ENCODE measurements at places on chromosomes 1 and 21.

- no peak for DNase-seq
These were observed 550 bp upstream of the SYT11 start for GRCh38 chr1:155858800-155859233.

DNA sequence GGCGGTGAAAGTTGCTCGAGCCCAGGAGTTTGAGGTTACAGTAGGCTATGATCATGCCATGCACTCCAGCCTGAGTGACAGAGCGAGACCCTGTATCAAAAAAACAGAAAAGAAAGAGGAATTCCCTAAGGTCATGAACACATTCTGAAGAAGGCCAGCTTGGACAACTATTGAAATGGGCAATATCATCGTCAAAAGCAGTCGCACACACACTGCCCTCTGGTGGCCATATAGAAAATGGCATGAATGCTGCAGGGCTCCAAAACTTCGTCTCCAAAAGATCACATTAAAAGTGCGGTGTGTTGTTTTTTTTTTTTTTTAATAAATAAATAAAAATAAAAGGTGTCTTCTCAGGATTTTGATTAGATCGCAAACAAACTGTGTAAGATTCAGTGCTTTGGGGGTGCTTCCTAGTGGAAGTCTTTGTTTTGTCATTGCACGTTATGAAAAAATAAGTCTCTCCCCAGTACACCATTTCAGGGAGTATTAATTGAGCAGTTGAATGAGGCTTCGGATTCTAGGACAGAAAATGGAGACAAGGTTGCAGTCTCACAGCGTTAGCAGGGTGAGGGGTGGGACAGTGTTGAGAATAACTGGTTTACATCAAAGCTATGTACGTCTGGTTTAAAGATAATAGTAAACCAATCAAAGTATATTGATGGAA is 87.5 kb upstream of the FMN2 start:
- no peak for DNase-seq

DNA sequence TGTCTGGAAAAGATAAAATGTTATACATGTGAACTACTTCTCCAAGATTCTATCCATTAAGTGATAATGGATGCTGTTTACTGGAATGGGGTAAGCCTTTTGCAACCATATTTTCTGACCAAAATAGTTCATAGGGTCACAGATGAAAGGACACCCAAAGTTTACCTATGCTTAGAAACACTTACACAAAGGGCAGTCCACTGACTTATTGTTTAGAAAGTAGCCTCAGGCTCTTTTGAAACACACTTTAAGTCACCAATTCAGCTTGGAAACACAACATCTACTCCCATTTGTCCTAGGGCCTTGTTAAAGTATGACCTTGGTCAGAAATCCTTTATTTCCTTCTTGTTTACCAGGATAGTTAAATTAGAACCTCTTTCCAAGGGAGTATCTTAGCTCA is 28.7 kb upstream of the VTCN1 start:
- no peak for DNase-seq

DNA sequence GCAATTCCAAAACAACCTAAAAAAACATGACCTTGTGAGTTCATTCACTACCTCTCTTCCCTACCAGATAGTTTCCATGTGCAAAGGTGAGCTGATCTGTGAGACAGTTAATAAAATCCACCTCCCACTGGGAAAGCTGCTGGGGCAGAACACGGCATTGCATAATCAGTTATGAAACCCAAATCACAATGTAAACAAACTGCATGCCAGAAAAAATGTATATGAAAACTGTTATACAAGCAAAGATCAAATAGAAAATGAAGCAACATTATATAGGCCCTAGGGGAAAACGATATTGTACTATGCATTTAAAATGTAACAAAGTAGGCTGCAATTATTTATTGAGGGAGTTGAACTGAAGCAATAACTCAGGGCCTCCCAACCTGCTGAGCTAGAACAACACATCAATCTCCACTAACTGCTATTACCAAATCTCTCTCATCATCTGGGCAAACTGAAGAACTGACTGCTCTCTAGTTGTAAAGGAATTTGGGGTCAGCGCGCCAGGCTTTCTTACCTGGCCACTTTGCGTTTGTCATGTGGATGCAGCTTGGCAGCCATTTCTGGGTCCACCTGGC is 31.0 kb downstream of the TRIT1 start:
- DNase-seq = no peak

DNA sequence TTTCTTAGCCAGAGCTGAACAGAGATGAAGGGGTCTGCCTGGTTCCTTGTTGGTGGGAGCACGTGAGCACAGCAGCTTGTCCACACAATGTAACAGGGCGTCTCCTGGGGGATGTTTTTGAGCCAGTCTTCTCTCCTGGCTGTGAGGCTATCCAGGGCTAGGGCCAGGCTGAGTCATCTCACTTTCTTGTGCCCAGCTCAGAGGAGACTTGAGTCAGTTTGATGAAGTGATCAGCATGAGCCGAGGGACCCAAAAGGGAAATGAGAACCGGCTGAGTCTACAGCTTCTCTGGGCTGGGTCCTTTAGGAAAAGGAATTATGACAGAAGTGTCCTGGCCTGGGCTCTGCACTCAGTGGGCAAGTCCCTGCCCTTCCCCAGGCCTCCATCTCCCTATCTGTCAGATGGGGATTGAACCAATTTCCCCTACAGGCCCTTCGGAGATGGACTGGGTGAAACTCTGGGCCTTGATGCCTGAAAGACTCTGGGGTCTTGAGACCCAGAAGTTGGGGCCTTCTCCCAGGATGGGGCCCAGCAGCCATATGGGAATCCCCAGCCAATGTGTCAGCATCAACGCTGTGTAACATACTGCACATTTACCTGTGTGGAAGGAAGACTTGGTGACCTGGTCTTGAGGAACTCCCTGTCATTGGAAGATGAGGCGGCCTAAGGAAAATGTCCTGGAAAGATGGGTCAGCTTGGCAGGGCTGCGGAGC is 36.6 kb downstream of the DMRTB1 start:
- no peak for DNase-seq

- no peak for DNase-seq
These were observed 9.5 kb upstream of the PDIK1L start for GRCh38 chr1:26102119-26102518.

DNA sequence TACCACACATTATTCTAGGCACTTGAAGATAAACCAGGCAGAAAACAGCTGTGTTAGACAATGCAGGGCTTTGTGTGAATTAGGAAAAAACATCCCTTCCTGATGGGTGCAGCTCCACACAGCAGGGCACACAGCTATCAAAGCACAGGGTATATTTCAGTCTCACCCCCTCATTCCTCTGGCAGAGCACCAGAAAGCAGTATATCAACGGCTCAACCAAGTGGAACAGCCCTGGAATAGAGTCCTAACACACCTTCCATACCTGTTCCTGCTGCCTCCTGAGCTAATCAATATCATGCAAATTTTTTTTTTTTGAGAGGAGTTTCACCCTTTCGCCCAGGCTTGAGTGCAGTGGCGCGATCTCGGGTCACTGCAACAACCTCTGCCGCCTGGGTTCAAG is 32.1 kb downstream of the LYST start:
- DNase-seq = no peak

- no peak for DNase-seq
These were observed 94.1 kb upstream of the LYST start for GRCh38 chr1:235960809-235961208.

GRCh38 chr1:23562137-23562876 is 3.0 kb upstream of the ID3 start:
- no peak for DNase-seq

DNA sequence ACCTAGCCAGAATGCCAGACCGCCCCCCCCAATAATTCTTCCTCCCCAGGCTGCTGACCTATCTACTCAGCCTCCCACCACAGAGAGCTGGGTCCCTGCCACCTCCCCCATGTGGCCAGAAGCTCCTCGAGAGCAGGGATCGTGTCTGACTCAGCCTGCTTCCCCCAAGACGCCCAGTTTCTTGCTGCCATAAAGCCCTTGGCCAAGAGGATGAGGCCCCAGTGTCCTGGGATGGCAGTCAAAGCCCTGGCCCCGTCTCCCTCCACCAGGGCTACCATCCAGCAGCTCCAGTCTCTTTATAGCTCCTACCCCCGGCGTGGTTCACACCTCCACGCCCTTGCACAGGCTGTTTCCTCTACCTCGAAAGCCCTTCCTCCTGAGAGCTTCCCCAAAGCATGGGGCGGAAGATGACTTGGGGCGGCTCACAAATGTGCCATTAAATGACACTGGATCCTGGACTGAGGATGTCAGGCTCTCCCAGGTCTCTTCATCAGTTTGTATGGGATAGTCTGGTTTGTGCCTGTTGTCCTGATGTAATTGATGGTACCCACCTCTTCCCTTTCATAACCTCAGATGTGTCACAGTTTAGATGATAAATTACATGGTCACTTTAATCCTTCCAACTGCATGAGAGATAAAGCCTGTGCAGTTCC is 13.2 kb downstream of the ADGRB2 start:
- no peak for DNase-seq

GRCh38 chr1:151273924-151274466 is 8.1 kb upstream of the ZNF687 start:
- DNase-seq = no peak

GRCh38 chr1:44784094-44785028 is 3.6 kb downstream of the BEST4 start:
- no peak for DNase-seq

- no peak for DNase-seq
These were observed 25.9 kb downstream of the KIRREL1 start for GRCh38 chr1:158019171-158019868.

- peak; percentile 79 for DNase-seq
These were observed 13.0 kb downstream of the CCDC190 start for GRCh38 chr1:162847839-162848453.

GRCh38 chr1:107198561-107198960 is 57.7 kb downstream of the NTNG1 start:
- no peak for DNase-seq

DNA sequence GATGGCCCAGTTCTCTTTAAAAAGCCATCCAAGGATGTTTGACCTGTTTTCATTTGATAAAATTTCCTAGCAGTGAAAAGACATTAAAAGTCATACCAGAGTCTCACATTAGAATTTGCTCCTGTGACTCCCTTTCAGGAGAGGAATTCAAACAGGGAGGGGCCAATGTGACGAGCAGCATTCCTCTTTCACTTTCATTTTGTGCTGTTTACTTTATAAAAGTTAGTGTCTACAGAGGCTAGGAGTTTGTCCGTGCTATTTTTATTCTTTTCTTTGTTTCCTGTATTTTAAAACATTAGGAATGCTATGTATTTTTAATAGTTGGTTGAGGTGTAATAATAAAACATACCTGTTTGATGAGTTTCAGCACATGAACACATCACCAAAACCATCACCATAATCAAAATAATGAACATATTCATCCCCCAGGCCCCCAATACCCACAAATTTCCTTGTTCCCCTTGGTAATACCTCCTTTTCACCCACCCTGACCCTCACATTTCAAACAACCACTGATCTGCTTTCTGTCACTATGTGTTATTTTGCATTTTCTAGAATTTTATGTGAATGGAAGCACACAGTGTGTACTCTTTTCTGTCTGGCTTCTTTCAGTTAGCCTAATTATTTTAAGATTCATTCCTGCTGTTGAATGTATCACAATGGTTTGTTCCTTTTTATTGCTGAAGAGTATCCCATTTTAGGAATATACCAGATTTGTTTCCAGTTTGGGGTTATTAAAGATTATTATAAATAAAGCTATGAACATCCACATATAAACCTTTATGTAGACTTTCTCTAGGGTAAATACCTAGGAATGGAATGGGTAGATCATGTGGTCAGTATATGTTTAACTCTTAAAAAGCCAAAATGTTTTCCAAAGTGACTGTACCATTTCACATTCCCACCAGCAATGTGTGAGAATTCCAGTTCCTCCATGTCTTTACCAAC is 129.5 kb downstream of the TENT5C start:
- DNase-seq = no peak

GRCh38 chr1:226443033-226443432 is 35.1 kb upstream of the PARP1 start:
- no peak for DNase-seq

- DNase-seq = no peak
These were observed 349.5 kb downstream of the TGFB2 start for GRCh38 chr1:218694636-218695035.

DNA sequence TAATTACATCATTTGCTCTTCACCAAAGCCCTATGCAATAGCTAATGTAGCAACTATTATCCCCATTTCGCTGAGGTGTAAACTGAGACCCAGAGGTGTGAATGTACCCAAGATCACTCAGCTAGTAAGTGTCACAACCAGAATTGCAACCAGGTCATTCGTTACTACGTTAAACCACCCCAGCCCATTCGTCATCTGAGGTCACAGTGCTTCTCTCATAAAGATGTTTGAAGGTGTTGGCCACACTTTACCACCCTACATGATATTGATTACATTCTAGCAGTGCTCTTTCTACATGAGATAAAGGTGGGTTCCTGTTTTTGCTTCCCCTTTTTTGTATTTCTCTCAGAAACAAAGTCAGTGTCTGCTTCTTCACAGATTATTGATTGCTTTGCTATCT is 195.3 kb downstream of the ZBTB18 start:
- no peak for DNase-seq

GRCh38 chr1:203534526-203534925 is 40.6 kb downstream of the OPTC start:
- DNase-seq = no peak

DNA sequence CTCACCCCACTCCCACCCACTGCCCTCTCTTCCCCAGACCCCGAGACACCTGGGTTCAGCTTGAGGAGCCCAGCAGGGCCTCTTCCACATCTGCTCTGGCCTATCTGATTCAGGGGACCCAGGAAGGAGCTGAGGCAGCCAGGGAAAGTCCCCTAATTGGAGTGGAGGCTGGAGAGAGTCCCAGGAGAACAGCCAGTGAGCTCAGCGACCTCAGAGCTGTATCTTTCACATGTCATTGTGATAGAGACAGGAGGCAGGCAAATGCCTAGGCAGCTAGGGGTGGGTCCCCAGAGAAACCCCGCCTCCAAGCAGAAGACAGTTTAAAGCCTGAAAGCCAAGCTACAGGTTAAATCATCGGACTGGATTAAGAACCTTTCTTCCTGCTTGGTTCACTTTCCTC is 122.7 kb downstream of the MATN1 start:
- no peak for DNase-seq

GRCh38 chr1:169003864-169004516 is 102.5 kb upstream of the ATP1B1 start:
- no peak for DNase-seq

DNA sequence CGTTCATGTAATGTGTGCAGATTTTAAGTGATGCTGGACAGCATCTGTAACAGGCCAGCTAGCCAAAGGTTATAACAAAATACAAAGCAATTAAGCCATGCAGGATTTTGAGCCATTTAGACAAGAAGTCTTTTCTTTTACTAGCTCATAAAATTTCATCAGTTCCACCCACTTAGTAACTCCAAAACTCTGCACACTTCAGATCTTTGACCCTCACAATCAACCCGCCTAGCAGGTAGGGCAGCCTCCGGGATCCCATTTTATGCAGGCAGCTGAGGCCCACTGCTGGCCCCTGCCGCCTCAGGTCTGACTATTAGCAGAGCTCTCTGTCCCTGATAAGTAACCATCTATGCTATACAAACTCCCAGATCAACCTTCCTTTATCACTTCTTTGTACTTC is 9.2 kb downstream of the LBR start:
- no peak for DNase-seq

GRCh38 chr1:41435570-41436178 is 48.8 kb downstream of the EDN2 start:
- DNase-seq = no peak

GRCh38 chr1:202234331-202235002 is 40.9 kb downstream of the LGR6 start:
- DNase-seq = no peak

- no peak for DNase-seq
These were observed 3.0 kb upstream of the TUFT1 start for GRCh38 chr1:151537112-151537511.

GRCh38 chr1:214397497-214397896 is 116.5 kb downstream of the SMYD2 start:
- DNase-seq = no peak

- no peak for DNase-seq
These were observed 34.0 kb downstream of the MEGF6 start for GRCh38 chr1:3577300-3577699.
